ENCODE measurements at places on chromosomes 1 and 21. TPM values are rescaled to one million over a fixed set of nuclear protein-coding genes. Genes with fewer than 3 reads are reported as not detected.

GRCh38 chr1:84668185-84668584, 22.1 kb downstream of the SSX2IP start:
- no peak for DNase-seq
- no peak overlapping the region for H3K27ac ChIP-seq
- peaks cover 8% of the 10 kb centered on the region for H3K4me1 ChIP-seq
- no peaks in the 10 kb centered on the region for H3K27me3 ChIP-seq

- peaks cover 26% of the 10 kb centered on the region for H3K4me1 ChIP-seq
- no peaks in the 10 kb centered on the region for H3K27me3 ChIP-seq
- no peak overlapping the region for H3K4me3 ChIP-seq
These were observed 2.6 kb downstream of the NME7 start for GRCh38 chr1:169364948-169365347.

DNA sequence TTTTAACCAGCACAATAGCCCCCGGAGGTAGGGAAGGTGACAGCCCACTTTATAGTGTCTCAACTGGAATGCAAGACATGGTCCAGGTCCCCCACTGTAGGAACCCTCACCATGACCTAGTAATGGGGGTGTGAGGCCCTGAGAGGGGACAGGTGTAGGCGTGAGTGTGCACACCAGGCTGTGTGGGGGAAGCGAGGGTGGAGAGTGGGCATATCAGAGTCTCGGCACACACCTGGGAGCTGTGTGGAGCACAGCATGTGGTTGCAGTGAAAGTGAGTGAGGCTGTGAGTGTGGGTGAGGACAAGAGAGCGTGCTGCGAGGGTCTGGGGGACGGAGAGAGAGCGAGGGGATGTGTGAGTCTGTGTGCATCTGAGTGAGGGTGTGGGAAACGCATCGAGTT, 17.1 kb upstream of the RSPO1 start:
- H3K36me3 ChIP-seq: no peaks in the 10 kb centered on the region
- H3K27me3 ChIP-seq: peaks cover 18% of the 10 kb centered on the region
- H3K4me1 ChIP-seq: no peaks in the 10 kb centered on the region
- H3K4me3 ChIP-seq: no peak overlapping the region

The CHRM3 gene
- total RNA-seq: 0.58 TPM

DNA sequence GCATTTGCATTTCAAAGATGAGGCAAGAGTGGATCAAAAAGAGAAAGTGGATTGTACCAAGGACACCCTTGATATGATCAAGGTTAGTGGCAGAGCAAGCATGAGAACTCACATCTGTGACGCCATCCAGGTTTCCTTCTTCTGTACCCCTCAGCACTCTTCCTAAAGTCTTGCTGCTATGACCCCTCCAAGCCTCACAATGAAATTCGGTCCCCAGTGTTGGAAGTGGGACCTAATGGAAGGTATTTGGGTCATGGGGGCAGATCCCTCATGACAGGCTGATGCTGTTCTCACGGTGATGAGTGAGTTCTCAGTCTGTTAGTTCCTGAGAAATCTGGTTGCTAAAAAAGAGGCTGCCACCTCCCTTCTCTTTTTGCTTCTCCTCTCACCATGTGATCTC, 86.4 kb downstream of the PGM1 start:
- DNase-seq: no peak
- no peaks in the 10 kb centered on the region for H3K4me1 ChIP-seq
- H3K27me3 ChIP-seq: no peaks in the 10 kb centered on the region
- no peaks in the 10 kb centered on the region for H3K36me3 ChIP-seq
- H3K27ac ChIP-seq: no peak overlapping the region

GRCh38 chr21:44812640-44813039, 5.2 kb downstream of the SUMO3 start:
- no peak overlapping the region for H3K27ac ChIP-seq
- peaks cover 6% of the 10 kb centered on the region for H3K36me3 ChIP-seq
- H3K27me3 ChIP-seq: no peaks in the 10 kb centered on the region

The PCP4 gene
- not detected for total RNA-seq

GRCh38 chr1:231465051-231465450, 43.0 kb upstream of the EGLN1 start:
- peaks cover 9% of the 10 kb centered on the region for H3K4me1 ChIP-seq
- peaks cover 68% of the 10 kb centered on the region for H3K27me3 ChIP-seq
- H3K27ac ChIP-seq: no peak overlapping the region
- H3K4me3 ChIP-seq: no peak overlapping the region

DNA sequence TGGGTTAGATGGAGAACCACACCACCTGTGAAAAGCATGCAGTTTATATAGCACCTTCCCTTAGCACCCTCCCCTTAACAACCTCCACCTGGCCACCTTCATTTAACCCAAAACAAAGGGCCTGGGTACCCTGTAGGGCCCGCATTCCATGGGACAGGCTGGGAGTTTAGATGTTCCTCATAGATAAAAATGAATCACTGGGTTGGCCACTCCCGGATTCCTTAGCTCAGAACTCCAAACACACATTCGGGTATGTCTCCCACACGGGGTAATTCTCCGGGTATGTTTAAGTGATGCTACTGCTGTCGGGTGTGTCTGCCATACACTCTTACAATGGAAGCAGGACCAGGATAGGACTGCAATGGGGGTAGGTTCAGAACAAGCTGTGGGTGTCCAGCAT, 43.9 kb upstream of the FOXO6 start:
- DNase-seq: no peak
- H3K4me1 ChIP-seq: no peaks in the 10 kb centered on the region
- no peak overlapping the region for H3K27ac ChIP-seq
- H3K36me3 ChIP-seq: no peaks in the 10 kb centered on the region
- H3K27me3 ChIP-seq: peaks cover 5% of the 10 kb centered on the region
- no peak overlapping the region for H3K4me3 ChIP-seq

The ECE1 gene
- total RNA-seq: 83.2 TPM

GRCh38 chr1:153793973-153794615, 18.9 kb downstream of the SLC27A3 start:
- H3K27ac ChIP-seq: peak overlapping the region; percentile 68
- H3K27me3 ChIP-seq: no peaks in the 10 kb centered on the region
- peaks cover 54% of the 10 kb centered on the region for H3K4me1 ChIP-seq
- H3K36me3 ChIP-seq: peaks cover 3% of the 10 kb centered on the region

GRCh38 chr1:7561936-7562728, 209.0 kb upstream of the VAMP3 start:
- no peaks in the 10 kb centered on the region for H3K36me3 ChIP-seq
- no peak overlapping the region for H3K27ac ChIP-seq
- no peaks in the 10 kb centered on the region for H3K27me3 ChIP-seq
- no peak for DNase-seq
- no peaks in the 10 kb centered on the region for H3K4me1 ChIP-seq

The OR2T2 gene
- total RNA-seq: not detected

The OR2L13 gene
- total RNA-seq: not detected

DNA sequence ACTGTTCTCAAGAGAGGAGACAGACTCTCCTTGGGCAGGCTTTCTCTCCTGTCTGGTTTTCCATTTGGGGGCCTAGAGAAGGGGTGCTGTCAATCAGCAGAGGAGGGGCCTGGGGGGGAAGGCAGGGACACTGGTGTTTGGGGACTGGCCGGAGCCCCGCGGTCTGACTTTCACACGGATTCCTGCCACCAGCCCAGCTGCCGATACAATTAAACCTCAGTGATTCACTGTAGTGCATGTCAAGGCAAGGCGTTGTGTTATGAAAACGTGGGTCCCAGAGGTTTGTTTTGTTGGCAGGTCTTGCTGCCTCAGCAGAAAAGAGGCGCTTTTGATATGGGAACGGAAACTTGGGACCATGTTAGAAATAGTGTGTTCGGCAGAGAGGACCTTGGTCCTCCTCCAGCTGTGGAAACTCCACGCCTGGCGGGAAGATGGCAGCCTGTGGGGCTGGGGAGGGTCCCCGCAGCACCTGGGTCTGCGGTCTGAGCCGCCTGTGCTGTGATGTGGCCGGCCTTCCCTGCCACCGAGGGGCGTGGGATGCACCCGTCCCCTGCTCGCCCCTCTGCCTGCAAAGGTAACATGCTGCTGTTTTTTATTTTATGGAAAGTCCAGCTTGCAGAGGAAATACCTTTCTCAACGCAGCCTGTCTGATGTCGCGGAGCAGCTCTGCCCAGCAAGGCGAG, 47.6 kb downstream of the SPSB1 start:
- H3K4me1 ChIP-seq: no peaks in the 10 kb centered on the region
- peaks cover under 1% of the 10 kb centered on the region for H3K27me3 ChIP-seq
- no peak overlapping the region for H3K4me3 ChIP-seq
- no peak overlapping the region for H3K27ac ChIP-seq
- H3K36me3 ChIP-seq: no peaks in the 10 kb centered on the region

The TNFRSF4 gene
- total RNA-seq: 3.1 TPM

GRCh38 chr21:43835050-43835449, 30.0 kb upstream of the AGPAT3 start:
- peaks cover 17% of the 10 kb centered on the region for H3K4me1 ChIP-seq
- peaks cover 48% of the 10 kb centered on the region for H3K27me3 ChIP-seq
- peak overlapping the region; percentile 46 for H3K4me3 ChIP-seq
- H3K36me3 ChIP-seq: peaks cover 2% of the 10 kb centered on the region
- DNase-seq: no peak

The S100B gene
- total RNA-seq: 16.3 TPM

GRCh38 chr1:25051504-25051903, 121.4 kb upstream of the RUNX3 start:
- H3K27me3 ChIP-seq: peaks cover 29% of the 10 kb centered on the region
- H3K4me1 ChIP-seq: no peaks in the 10 kb centered on the region
- H3K4me3 ChIP-seq: no peak overlapping the region
- DNase-seq: no peak
- H3K27ac ChIP-seq: no peak overlapping the region

DNA sequence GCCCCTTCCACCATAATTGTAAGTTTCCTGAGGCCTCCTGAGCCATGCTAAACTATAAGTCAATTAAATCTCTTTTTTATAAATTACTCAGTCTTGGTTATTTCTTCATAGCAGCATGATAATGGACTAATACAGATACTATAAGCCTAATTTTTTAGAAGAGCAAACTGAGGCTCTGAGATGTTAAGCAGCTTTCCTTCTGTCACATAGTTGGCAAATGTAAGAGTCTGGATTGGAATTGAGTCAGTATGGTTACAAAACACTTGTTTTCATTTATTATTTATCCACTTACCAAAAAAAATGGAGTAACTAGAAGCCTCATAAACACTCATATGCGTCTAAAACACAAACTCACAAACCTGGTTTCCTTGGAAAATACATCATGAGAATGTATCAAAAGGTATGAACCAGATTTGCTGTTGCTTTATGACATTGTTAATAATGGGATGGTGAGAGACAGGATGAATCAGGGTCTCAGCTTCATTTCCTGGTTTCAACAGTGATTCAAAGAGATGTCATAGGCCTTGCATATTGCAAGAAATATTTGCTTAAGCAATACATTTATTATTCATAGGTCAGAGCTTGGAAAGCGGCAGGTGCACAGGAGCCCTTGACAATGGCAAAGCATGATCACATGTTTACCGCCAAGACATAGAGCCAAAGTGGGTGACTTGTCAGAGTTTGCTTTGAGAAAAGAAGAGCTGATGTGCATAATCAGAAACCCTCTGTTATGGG, 221.5 kb downstream of the GRIK1 start:
- no peak overlapping the region for H3K27ac ChIP-seq
- no peaks in the 10 kb centered on the region for H3K4me1 ChIP-seq
- peaks cover 5% of the 10 kb centered on the region for H3K27me3 ChIP-seq
- H3K4me3 ChIP-seq: no peak overlapping the region
- DNase-seq: no peak

GRCh38 chr1:224495866-224496265, 61.3 kb upstream of the WDR26 start:
- H3K27me3 ChIP-seq: no peaks in the 10 kb centered on the region
- H3K36me3 ChIP-seq: peaks cover 9% of the 10 kb centered on the region
- no peak for DNase-seq

DNA sequence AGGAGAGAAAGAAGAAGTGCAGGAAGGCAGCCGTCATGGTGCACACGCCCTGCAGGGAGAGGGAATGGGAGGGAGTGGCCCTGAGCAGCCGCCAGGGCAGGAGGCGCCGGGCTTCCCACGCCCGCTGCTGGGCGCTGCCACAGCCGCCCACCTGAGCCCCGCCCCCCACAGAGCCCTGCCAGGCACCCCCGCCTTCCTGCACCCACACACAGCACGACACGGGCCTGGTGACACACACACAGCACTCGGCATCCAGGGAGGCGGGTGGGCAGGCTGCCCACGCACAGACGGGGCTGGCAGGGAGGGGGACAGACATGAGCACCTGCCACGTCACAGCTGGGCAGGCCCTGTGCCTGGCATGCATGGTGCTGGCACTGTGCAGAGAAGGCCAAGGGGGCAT, 27.5 kb downstream of the ADGRB2 start:
- H3K4me3 ChIP-seq: no peak overlapping the region
- H3K36me3 ChIP-seq: no peaks in the 10 kb centered on the region
- no peaks in the 10 kb centered on the region for H3K27me3 ChIP-seq
- peaks cover 5% of the 10 kb centered on the region for H3K4me1 ChIP-seq
- DNase-seq: no peak

The PKLR gene
- not detected for total RNA-seq

DNA sequence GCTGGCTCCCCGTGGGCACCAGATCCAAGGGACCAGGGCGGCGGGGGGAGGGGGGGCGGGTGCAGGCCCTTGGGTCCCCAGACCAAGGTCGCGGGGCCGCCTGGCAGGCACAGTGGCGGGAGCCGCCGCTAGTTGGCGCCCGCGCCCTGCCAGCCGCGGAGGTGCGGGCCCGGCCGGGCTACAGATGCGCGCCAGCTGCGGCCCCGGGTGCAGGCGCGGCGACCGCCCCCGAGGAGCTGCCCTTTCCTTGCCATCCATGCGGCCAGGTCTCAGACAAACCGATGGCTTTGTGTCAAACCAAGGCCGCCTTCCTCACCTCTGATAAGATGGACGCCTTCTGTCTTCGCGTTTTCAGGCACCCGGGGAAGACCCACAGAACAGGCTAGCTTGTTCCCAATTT, 2.2 kb upstream of the RUNX3 start:
- peak overlapping the region; percentile 81 for H3K27ac ChIP-seq
- H3K36me3 ChIP-seq: peaks cover 27% of the 10 kb centered on the region
- DNase-seq: peak; percentile 87
- H3K4me3 ChIP-seq: peak overlapping the region; percentile 82

- peaks cover 3% of the 10 kb centered on the region for H3K36me3 ChIP-seq
- H3K27me3 ChIP-seq: no peaks in the 10 kb centered on the region
- peak; percentile 64 for DNase-seq
- peak overlapping the region; percentile 82 for H3K4me3 ChIP-seq
- peak overlapping the region; percentile 98 for H3K27ac ChIP-seq
- H3K4me1 ChIP-seq: peaks cover 28% of the 10 kb centered on the region
These were observed 10.0 kb upstream of the AGPAT3 start for GRCh38 chr21:43854773-43855633.

DNA sequence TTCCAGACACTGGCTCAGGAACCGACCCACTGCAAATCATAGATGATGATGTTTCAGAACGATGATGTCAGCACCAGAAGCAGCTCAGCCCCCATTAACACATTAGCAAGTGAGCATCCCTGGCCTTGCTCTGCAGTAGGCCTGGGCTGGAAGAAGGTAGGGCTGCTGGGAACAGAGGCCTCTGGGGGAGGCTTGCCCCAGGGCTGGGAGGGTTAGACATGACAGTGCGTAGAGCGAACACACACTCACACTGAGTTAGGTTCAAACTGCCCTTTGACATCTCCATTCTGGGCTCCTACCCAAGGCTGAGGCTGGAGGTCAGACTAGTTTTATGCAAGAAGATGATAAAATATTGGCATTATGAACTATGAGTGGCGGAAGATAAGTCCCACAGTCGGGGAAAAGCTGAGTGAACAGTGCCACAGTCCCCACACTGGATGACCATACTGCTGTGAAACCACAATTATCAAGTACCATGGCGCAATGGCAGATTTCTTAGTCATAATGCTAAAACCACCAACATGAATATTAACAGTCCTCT, 91.1 kb downstream of the DMRTB1 start:
- no peak overlapping the region for H3K4me3 ChIP-seq
- no peaks in the 10 kb centered on the region for H3K4me1 ChIP-seq
- no peaks in the 10 kb centered on the region for H3K36me3 ChIP-seq

Measured in activated naive CD8-positive, alpha-beta T cell treated with anti-CD3 and anti-CD28 coated beads, Interleukin-2, amount 10 ng/mL, durations not matched to agents 7 days and 5 days (primary cell).